Stimulated activated CD8-positive, alpha-beta memory T cell treated with anti-CD3 and anti-CD28 coated beads, Interleukin-4, amount 100 ng/mL, for 48 hours (primary cell): ENCODE measurements at places on chromosomes 5 and 9.
A peak's percentile ranks its signal among the peaks of the same experiment; 100 is the strongest.

- no peak for DNase-seq
Measured at GRCh38 chr5:81925981-81926380, 45.8 kb upstream of the ATG10 start.

DNA sequence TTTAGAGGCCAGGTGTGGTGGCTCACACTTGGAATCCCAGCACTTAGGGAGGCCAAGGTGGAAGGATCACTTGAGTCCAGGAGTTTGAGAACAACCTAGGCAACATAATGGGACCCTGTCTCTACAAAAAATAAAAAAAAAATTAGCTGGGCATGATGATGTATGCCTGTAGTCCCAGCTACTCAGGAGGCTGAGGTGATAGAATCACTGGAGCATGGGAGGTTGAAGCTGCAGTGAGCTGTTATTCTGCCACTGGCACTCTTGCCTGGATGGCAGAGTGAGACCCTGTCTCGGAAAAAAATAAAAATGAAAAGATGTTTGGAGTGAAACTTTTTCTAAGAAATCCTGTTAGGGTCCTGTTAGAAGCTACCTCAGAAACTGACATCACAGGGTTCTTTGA is 24.2 kb downstream of the OCLN start:
- no peak for DNase-seq

GRCh38 chr9:114099669-114100270 is 678 bp upstream of the KIF12 start:
- DNase-seq, result no peak

DNA sequence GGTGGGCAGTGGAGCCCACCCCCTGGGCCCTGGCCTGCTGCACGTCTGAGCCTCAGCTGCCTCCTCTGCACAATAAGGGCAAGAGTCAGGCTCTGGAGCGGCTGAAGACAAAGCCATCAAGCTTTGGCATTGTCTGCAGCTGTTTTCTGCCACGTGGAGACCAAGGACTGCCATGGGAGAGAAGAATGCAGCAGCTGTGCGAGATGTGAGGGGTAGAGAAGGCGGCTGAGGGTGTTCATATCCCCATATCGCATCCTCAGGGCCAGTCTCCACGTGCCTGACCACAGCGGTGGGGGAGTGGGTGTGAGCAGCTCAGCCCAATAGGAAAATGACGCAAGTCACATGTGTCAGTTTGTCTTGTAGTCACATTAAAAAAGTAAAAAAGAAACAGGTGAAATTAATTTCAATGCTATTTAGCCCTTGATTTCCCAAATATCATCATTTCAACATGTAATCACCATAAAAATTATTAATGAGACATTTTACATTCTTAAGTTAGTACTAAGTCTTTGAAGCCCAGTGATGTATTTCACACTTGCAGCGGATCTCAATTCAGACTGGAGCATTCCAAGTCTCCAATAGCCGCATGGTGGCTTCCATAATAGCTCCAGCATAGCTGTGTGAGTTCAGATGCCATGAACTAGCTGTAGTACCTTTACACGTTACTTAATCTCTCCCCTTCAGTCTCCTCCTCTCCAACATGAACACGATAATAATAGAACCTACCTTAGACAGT is 6.6 kb downstream of the C1QTNF2 start:
- DNase-seq, result no peak

DNA sequence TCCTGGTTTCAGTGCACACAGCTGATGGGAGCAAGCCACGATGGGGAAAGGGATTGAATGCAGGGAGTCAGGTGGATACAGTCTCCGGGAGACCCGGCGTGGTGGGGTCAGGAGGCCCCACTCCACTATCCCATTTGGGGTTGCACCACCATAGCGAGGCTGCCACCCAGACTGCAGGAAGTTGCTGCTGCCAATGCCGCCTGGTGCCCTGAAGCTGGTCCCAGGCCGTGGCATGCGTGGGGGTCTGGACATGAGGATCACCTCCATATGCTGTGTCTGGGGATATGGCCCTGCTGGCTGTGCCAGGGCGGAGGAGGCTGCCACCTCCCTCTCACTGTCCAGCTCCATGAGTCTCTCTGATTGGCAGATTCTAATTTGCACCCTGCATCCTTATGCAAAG is 45.3 kb downstream of the COL5A1 start:
- no peak for DNase-seq

GRCh38 chr5:141867139-141867538 is 11.1 kb downstream of the PCDH1 start:
- DNase-seq, result no peak

DNA sequence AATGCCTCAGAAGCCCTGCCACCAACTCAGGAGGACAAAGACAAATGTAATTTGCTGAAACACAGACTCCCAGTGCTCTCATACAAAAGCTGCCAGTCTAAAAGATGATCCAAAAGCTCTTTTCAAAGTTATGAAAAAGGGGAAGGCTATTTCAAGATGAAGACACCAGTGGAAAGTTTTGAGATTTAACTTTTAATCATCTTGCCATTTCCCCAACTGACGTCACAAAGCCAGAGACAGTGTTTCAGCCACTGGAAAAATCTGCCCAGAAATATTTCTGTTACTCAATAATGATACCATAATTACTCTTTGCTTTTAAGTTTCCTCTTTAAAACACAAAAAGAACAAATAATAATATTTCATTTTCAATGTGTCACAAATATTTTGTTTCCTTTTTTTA is 20.9 kb downstream of the ENG start:
- DNase-seq, result no peak

DNA sequence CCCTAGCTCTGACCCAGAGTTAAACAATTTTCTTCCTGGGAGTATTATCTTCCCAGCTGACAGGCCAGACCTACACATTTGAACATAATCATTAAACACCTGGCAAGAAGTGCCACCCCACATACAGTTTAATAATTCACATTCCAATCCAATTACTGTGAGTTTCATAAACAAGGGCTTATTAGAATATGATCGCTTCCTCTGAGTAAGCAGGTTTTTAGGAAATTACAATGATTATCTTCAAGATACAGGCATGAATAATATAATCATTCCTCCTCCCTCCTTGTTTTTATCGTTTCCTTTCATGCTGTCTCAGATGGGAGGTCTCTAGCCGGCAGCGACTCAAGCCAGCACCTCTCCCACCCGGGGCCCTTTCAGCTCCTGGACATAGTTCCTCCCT is 15.8 kb upstream of the KIF4B start:
- no peak for DNase-seq

GRCh38 chr5:219460-219863 is 1.3 kb downstream of the SDHA start:
- peak; percentile 45 for DNase-seq

DNA sequence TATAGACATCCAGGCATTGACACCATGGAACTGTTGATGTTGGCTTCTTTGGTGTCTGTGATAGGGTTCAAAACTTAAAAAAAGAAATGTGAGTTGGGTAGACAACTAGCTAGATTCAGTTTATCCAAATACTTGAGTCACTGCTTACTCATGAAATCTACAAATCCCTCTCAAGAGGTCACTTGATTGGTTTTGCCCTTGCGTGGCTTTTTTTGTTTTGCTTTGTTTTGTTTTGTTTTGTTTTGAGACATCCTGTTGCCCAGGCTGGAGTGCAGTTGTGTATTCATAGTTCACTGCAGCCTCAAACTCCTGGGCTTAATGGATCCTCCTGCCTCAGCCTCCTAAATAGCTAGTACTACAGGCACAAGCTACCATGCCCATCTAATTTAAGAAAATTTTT is 10.5 kb upstream of the ENTREP1 start:
- DNase-seq, result no peak

DNA sequence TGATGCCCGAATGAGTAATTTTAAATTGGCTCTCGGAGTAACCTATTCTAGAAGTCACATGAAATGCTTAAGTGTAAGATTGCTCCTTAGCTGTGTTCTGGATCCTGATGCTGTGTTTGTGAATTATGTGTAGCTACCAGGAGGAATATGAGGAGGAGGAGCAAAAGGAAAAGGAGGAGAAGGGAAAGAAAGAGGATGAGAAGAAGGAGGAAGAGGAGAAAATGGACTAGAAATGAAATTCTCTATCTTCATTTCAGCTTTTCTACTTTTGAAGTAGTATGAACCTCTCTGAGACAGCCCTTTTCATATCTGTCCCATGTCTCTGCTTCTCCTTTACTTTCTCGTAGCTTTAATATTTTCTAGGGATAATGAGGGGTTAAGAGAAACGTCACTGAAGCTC is 119.4 kb upstream of the ACTBL2 start:
- DNase-seq, result no peak

DNA sequence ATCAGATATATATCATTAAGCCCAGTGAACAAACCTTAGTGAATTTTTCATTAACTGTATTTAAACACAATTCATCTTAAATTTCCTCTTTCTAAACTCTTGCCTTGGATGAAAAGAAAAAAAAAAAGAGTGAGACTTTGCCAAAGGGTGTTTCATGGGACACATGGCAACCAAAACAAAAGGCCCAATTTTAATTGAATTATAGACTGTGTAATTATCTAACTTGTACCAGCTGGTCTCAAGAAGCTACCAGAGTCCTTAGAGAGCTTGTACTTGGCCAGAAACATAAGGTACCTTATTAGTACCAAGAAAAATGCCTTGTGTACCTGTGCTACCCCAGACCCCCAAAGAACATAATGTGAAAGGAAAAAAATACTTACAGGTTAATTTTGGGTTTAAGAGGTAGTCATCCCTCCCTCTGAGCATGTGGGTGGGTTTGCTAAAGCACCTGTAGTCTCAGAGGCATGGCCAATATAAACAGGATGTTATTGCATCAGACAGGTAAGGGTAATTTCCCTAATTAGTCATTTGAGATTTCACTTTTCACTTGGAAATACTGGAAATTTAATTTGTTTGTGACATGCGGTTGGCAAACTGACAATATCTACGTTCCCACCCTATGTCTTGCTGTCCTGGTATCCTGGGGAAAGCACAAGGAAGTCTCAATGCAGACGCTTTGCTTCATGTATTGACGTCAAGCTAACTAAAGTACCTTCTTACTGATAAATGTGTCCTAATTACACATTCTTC is 90.1 kb downstream of the SNCAIP start:
- no peak for DNase-seq

- DNase-seq, result no peak
Measured at GRCh38 chr9:88536951-88537760, 2.2 kb downstream of the NXNL2 start.

DNA sequence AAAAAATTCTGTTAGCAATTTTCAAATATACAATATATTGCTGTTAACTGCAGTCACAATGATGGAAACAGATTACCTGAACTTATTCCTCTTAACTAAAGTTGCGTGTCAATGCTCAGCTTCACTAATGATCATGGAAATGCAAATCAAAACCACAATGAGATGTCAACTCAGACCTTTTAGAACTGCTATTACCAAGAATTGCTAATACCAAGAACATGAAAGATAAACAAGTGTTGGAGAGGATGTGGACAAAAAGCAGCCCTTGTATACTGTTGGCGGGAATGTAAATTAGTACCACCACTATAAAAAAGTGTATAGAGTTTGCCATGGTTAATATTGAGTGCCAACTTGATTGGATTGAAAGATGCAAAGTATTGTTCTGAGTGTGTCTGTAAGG is 1409.7 kb upstream of the CDH18 start:
- no peak for DNase-seq

DNA sequence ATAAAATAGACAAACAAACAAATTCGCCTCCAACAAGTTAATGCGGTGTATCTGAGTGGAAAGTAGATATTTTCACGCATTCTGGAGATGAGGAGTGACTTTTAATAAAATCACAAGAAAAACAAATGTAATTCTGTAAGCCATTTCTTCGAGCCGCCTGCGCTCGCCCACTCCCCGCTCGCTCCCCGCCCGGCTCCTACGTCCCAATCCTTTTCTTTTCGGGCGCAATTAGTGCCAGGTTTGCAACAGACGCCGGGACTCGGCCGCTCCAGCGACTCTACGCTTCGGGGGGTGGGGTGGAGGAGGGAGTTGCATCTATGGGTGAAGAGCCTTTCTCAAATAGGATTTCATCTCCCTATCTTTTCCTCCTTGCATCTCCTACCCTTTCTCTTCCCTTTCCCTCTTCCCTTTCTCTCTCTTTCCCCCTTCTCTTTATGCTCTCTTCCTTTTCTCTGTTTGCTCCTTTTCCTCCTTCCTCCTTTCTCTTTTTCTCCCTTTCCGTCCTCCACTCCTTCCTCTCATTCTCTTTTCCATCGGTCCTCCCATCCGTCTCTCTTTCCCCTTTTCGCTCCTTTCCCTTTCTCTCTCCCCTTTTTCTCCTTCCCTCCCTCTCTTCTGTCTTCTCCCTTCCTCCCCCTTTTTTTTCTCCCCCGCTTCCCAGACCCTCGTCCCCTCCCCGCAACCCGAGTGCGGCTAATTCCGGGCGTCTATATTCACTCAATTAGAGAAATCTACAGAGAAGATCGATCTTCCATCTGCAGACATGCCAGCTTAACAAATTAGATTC is 6.1 kb upstream of the OTP start:
- no peak for DNase-seq

DNA sequence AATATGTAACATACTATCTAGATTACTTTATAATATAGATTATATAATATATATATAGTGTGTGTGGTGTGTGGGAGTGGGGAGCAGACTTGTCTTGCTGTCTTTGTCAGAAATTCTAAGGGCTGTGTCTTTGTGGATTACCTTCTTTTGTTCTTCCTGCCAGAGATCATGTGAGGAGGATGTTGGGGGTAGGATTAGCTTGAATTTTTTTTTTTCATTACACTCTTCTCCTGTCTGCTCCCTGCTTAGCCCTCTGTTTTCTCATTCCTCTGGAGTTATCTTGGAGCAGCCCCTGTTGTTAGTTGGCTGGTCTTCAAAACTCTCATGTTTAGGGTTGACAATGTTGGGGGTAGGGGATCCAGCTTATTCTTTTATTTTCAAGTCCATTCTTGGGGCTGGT is 21.0 kb upstream of the C9orf40 start:
- no peak for DNase-seq

- no peak for DNase-seq
Measured at GRCh38 chr9:130197888-130198287, 25.7 kb downstream of the NCS1 start.

- peak; percentile 62 for DNase-seq
Measured at GRCh38 chr9:89536600-89536999, 38.7 kb upstream of the SEMA4D start.

DNA sequence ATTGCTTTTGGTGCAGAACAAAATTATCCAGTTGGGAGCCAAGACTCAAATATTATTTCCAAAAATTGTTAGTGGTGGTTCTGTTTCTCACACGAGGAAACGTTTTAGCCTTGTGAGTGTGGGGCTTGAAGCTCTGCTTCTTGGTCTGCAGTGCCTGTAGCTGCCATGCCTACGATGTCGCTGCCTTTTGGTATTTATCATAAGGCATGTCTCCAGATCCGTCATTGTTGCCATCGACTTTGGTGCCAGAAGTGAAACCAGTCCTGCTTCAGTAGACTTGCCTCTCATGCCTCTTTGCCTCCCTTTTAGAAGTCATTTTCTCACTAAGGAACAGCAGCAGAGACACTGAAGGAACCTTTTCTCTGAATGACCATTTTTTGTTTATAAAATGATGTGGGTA is 29.7 kb upstream of the CATSPER3 start:
- DNase-seq, result no peak

GRCh38 chr5:131952301-131952857 is 6.9 kb upstream of the MEIKIN start:
- no peak for DNase-seq

DNA sequence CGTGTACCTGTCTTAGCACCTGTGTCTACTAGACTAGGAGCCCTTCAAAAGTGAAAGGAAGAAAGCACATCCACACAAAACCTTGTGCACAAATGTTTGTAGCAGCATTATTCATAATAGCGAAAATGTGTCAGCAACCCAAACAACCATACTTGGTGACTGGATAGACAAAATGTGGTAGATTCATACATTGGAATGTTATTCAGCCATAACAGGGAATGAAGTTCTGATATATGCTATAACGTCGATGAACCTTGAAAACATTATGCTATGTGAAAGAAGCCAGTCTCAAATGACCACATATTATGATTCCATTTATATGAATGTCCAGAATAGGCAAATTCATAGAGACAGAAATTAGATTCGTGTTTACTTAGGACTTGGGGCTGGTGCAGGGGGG is 57.8 kb upstream of the LARP1 start:
- DNase-seq, result no peak
